MG63 (cell line): ENCODE measurements at places on chromosomes 7 and 10. TPM values are rescaled to one million over a fixed set of nuclear protein-coding genes. Genes with fewer than 3 reads are reported as not detected.
A peak's percentile ranks its signal among the peaks of the same experiment; 100 is the strongest.

CPA5 gene
- total RNA-seq: 0.13 TPM in 1 of 2 replicates, not detected in the other

SPDYE1 gene
- not detected in 2 replicates for total RNA-seq

- DNase-seq: no peak
These were observed 11.6 kb upstream of the PON3 start for GRCh38 chr7:95407751-95408150.

DNA sequence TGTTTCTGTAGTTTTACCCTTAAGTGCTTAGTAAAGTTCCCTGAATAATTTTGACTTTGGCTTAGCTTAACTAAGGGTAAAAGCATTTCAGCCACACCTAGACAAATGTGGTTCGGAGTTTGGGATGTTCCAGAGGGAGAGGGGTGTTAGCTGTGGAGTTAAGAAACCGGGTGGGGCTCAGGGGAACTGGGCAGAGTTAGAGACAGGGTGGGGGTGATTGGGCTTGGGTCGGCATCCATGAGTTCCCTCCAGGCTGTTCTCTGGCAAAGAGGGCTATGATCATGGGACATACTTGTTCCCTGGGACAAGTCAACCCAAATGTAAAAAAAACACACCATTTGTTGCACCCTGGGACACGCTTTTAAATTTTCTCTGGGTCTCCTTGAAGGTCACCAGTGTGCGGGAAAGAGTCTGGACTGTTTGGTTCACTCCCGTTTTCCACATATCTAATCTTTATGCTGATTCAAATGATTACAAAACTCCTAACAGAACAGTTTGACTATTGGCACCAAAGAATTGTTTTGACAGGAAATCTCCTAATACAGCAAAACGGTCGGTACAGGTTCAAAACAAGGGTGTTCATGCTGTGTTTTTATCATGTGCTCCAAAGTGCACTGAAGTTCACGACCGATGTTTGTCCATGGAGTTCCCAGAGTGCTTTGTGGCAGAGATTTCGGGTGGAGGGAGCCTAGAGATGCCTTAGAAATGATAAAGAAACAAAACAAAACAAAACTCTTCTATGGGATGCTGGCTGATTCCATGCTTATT lies 56.5 kb downstream of the PLXDC2 start:
- DNase-seq: no peak

C1GALT1 gene
- 16.3 and 58.8 TPM in 2 replicates for total RNA-seq

DNA sequence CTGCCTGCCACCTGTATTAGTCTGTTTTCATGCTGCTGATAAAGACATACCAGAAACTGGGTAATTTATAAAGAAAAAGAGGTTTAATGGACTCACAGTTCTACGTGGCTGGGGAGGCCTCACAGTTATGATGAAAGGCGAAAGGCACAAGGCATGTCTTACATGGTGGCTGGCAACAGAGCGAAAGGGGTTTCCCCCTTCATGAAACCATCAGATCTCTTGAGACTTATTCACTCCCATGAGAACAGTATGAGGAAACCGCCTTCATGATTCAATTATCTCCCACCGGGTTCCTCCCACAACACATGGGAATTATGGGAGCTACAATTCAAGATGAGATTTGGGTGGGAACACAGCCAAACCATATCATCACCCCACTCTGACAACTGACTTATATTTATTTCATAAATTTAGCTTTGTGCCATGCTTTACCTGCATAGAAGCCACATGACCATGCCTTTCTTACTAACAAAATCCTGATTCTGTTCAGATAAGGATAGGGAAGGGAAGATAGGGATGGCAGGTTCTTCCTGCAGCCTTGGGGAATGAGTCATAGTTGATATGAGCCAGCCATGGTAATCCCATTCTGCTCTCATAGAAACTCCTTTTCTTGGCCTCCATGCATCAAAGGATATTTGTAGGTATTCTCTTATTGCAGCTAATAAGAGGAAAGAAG lies 191.3 kb upstream of the AGK start:
- no peak for DNase-seq

DNA sequence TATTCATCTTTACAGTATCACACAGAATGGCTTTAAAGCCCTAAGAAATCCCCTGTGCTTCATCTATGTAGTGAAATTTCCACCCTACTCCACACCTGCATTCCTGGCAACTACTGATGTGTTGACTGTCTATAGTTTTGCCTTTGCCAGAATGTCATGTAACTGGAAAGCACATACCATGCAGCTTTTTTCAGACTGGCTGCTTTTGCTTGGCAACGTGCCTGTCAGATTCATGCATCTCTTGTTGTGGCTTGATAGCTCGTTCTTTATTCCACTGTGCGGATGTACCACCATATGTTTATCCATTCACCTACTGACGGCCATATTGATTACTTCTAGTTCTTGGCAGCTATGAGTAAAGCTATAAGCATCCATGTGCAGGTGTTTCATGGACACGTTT lies 30.6 kb downstream of the RBM17 start:
- no peak for DNase-seq

- no peak for DNase-seq
These were observed 3.0 kb upstream of the AKR1C3 start for GRCh38 chr10:5091196-5091595.

DNA sequence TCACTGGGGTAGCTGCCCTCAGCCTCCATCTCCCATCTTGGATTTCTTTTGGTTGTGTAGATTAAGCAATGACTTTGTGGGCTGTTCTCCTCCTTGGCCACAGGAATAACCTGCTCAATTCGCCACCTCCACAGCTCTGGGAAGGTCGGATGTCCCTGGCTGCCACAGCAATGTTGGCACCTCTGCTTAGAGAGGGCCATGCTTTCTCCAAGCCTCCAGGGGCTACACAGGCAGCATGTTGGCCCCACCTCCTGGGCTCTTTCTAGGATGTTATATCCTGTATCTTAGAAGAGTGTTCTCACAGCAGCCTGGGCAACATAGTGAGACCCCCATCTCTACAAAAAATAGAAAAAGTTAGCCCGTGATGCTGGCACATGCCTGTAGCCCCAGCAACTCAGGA lies 35.4 kb upstream of the FXYD4 start:
- no peak for DNase-seq

YAE1 gene
- 23.2 and 26.3 TPM in 2 replicates for total RNA-seq

SMKR1 gene
- 0.56 TPM in 1 of 2 replicates, not detected in the other for total RNA-seq

GRCh38 chr7:25928549-25929330 lies 223.3 kb upstream of the NFE2L3 start:
- DNase-seq: no peak

DNA sequence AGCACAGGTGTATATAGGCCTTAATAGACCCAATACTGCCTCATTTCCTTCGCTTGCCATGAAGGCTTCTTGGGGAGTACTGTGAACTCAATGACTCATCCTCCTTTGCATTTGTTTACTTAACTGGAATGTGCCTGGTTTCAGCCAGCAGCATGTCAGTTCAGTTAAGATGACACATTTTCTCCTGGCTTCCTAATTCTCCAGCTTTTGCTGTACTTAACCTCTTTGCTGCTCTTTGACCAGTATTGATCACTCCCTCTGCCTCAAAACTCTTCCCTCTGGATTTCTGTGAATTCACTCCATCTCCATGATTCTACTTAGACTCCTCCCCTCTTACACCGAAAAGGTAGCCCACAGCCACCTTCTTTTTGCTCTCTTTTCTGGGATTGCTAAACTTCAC lies 135.7 kb downstream of the MAGI2 start:
- peak; percentile 51 for DNase-seq

DNA sequence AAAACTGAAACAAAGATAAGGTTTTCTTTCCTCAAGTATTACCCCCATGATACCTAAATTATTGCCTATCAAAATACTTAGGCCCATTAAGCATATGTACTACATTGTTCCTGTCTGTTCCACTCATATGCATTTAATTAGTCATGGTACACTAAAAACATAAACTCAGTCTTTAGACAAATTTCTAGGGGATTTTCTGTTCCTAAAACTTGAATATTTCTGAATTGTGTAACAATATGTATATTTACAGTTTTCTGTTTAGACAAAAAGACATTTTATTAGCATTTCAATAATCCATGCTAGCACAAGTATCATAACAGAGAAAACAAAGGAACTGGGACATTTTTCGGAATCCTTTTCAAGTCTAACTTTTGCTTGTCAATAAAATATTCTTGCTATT lies 234.2 kb downstream of the CRPPA start:
- DNase-seq: no peak

LRRC17 gene
- total RNA-seq: 0.13 TPM in 1 of 2 replicates, not detected in the other

GRCh38 chr7:5649641-5650040 lies 131.8 kb downstream of the RNF216 start:
- no peak for DNase-seq

DNA sequence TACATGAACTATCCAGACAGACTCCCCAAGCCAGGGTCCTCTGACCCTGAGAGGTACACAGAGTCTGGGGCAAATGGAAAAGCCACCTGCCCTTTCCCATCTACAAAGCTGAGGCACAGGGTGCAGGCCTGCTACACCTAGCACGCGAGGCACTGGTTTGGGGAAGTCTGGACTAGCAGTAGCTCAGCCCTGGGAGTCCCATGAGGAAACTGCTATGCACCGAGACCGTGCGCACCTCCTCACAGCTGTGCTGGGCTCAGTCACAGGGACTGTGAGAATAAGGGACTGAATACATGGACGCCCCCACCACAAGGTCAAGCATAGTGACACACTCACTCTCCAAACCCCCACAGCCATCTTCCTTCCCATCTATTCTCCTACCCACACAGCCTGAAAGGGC lies 8.2 kb downstream of the MAT1A start:
- DNase-seq: no peak

- DNase-seq: no peak
These were observed 427.6 kb downstream of the PHTF2 start for GRCh38 chr7:78226059-78226719.
